ENCODE measurements at places on chromosomes 7 and 10.

DNA sequence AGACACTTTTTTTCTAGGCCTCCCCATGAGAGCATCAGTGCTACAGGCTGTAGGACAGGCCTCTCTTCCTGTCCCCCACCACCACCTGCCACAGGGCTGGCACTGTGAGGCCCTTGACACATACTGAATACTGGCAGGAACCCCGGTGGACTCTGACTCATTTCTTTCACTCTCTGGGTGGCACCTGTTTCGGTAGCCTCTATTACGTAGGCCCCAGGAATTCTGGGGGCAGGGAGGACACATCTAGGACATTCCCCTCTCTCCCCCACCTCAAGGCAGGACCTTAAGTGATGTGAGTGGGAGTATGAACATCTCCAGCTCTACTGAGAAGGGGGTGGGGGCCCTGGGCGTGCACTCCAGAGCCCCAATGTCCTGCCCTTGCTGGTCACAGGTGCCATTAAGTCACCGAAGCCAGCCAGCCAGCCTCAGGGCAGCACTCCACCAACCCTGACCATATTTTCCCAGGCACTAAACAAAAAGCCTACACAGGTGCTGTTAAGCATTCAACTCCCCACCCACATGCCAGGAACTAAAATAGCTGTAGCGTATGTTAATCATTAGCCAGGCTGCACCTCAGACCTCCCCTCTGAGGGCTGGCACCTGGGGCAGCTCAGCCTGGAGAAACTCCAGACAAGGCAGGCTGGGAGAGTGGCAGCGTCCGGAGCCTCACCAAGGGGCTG is 8.9 kb downstream of the ANXA11 start:
- DNase-seq: no peak

DNA sequence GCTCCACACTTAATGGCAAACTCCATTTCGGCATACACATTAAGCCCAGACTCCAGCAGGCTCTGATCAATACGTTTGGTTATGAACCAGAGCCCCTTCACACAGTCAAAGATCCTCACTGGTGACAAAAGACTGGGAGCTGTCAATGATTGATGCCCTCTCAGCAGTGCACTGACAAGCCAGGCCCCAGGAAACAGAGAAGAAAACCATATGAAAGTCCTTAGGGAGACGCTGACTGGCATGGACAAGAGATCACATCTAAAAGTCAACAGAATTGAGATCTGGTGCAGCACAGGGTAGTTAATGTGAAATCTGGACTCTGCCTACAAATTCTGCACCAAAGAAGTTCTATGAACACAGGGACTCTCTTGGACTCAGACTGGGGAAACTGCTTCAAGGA is 600.9 kb upstream of the NRP1 start:
- DNase-seq: no peak

DNA sequence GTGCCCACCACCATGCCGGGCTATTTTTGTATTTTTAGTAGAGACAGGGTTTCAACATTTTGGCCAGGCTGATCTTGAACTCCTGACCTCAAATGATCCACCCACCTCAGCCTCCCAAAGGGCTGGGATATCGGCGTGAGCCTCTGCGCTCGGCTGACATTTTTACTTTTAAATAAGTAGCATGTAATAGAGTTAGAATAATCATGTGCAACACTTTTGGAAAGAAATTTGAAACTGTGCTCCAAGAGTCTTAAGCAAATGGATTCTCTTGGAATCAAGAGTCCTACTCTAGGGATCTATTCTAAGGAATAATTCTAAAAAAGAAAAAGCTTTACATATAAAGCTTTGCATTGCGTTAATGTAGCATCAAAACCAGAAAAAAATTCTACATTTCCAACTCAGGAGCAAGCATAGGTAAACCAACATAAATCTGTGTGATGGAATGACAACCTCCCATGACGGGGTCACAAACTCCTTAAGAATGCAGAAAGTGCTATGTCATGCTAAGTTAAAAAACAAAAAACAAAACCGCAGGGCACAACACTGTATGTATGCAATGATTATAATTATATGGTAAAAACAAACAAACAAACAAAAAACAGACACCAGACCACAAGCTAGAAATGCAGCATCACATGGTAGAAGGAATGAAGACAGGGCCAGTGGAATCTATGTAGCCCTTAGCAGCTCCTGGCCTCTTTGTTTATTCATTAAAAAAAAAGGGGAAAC is 98.7 kb downstream of the RNF216 start:
- DNase-seq: no peak

GRCh38 chr7:19290968-19291367 is 145.7 kb upstream of the FERD3L start:
- DNase-seq: no peak

DNA sequence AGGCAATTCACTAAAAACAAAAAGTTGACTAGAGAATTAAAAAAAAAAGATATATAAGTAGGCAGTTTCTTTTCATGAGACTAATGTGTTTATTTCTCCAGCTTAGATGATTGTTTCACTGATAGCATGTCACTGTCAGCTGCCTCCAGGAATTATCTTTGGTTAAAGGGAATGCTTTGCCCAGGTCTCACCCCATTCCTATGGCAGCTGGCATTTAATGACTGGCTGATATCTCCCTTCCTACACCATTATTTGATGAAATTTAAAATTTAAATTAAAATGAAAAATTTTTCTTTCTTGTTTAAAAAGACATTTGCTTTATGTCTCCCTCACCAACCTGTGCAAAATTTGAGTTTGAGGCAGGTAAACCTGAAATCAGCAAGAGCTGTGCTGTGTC is 214.5 kb upstream of the PRSS1 start:
- DNase-seq: no peak

DNA sequence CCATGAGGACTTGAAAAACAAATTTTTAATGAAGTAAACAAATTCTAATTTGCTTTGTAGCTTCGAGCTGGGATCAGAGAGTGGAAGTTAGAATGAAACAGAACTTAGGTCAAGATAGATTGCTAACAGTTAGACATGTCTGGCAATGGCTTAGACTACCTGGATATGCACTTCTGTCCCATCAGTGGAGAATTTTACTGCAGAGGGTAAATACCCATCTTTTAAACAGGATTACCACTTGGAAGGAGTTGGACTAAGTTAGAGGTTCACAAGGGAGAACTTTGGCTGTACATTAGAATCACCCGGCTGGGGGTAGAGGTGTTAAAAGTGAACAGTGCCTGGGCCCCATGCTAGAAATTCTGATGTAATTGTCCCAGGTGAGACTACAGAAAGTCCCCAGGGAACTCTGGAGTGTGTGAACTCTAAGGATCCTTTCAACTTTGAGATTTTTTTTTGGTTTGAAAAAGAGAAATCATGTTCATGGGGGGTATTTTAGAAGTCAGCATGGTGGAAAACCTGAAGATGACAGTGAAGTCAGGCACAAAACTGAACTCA is 35.5 kb downstream of the ENTPD1 start:
- no peak for DNase-seq

DNA sequence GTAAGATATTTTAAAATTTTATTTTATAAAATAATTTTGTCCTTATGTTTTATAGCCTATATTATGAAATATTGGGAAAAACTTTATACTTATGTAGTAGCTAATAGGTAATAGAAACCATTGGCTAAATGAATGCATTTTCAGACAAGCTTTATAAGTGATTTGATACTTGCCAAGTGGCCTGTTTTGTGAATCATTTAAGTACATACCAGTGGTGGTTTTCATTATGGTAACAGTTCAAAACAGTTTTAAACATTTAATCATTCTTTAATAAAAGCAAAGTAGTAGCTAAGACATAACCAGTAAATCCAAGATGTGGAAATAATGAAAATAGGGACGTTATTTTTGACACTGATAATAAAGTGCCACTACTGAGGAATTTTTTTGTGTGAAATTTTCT is 182.2 kb downstream of the PHF14 start:
- DNase-seq: no peak

DNA sequence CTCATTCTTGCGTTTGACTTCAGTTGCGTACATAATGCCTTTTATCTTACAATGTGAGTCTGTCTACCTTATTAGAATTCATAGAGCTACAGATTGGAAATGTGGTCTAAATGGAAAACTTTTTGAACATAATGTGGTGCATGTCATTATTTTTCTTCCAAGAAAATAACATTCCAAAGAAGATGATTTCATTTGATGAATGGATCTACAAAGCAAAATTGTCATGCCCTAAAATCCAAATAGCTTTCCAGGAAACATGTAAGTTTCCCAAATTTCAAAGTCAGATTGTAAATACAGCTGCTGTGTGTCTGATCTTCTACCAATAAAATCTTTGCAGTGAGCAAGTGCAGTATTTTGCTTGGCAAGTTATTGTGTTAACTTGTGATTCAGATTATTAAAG is 101.8 kb upstream of the FZD8 start:
- no peak for DNase-seq

DNA sequence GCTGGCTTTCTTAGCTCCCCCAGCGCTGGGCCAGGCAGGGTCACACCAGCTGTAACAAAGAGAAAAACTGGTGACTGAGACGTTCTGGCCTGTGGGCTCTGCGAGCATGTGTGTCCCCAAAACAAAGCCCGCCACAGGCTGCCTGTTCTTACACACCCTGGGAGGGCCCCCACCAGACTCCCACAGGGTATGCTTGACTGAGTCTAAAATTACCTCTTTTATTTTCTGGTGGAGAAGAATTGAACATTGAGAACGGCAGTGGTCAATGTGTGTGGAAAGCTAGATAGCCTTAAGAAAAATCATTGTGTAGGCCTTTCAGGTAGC is 808 bp downstream of the C10orf71 start:
- DNase-seq: no peak

GRCh38 chr10:94403380-94404213 is 1.3 kb downstream of the TBC1D12 start:
- peak; percentile 5 for DNase-seq

- DNase-seq: no peak
Measured at GRCh38 chr10:48938990-48939536, 577 bp downstream of the LRRC18 start.

DNA sequence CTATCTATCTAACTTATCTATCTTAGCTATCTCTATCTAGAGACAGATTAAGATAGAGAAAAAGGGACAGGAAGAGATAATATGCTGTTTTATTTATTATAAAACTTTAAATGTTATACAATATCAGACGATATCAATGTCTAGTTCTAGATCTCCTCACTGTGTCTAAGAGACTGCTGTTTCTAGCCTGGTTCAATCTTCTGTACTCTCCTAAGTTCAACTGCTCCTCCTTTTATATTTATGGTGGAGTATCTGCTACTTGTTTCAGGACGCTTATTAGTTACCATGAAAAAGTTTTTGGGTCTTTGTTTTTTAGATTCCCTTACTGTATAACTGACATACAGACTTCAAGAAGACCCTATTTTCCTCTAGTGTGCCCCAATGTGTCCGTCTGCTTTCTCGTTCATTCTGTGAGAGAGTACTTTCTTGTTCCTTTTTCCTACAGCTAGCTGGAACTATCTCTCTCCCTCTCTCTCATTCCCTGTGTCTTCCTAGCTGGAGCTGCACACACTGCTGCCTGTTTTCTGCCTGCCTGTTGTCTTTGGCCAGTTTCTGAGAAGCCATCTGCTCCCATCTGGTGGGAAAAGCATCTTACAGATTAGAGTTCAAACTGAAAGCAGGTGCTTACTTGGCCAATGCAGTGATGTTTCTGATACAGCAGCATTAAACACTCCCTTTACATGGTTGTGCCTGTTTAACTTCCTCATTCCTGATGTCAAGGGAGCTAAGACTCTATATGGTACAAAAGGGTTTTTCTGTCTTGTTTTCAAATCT is 49.4 kb upstream of the ARL4A start:
- DNase-seq: no peak

DNA sequence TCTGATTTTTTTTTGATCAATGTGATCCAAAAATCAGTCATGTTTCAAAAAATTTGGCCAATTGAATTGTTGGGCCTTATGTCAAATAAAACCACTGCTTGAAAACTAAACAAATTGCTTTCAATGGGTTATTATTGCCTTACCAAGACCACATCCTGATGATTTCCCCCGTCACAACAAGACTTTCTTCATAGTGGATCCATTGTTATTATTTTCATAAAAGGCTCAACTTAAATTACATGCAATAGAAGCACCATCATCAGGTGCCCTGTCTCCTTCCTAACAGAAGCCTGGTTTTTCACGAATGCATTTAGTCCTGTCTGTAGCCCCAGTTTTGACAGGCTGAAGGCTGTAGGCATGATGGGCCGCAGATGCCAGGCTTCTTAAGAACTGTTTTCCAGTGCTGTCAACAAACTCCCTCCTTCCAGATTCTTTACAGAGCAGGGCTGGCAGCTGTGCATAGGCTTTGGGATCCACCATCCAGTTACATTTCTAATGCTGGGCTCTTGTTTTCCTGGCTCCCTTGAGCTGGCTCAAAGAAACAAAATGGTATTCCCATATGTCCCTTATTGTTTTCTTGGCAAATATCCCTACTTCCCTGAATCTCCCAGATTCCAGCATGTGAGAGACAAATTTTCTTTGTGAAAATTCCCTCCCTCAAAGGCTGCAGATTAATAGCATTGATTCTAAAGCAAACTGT is 302.0 kb downstream of the TWIST1 start:
- DNase-seq: no peak

- DNase-seq: no peak
Measured at GRCh38 chr7:150931199-150931869, 46.8 kb downstream of the KCNH2 start.

GRCh38 chr7:30178748-30179436 is 44.1 kb downstream of the MTURN start:
- DNase-seq: no peak

DNA sequence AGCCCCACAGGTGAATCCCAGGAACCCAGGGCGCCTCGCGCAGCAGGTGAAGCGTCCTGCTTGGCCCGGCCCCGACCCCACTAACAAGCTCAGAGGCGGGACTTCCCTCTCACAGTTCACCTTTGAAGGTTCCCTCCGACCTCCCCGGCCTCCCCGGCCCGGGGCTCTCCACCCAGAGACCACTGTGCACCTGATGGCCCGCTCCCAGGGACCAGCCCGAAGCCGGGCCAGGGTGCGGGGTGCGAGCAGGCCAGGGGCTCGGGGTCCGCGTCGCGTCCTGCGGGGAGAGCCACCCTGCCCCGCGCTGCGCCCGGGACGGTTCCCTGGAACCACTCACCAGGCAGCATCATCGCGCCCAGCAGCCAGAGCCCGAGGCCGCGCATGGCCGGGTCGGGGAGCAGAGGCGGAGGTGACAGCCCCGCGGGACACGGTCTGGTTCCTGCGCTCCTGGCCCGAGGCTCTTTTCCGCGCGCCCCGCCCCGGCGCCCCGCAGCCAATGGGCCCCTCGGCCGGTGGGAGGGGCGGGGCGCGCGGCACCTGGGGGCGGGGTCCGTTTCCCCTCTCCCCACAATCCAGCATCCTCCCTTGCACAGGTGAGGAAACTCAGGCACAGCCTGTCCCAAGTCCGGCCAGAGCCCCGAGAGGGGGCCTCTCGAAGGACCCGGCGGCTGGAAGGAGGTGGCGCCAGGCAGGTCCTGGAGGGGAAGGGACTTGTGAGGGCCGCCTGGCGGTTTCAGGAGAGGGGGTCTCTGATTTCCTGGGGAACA is at the start of gene ADAM8:
Gene ADAM8 (minus strand): TSS at position 434 of the 767 bp plus-strand sequence. CDS start 51 bp downstream, at position 383.
- no peak for DNase-seq
